ENCODE measurements at places on chromosomes 3 and 15.

- no peak for DNase-seq
Observed at GRCh38 chr3:147419781-147420224, 10.6 kb downstream of the ZIC1 start.

DNA sequence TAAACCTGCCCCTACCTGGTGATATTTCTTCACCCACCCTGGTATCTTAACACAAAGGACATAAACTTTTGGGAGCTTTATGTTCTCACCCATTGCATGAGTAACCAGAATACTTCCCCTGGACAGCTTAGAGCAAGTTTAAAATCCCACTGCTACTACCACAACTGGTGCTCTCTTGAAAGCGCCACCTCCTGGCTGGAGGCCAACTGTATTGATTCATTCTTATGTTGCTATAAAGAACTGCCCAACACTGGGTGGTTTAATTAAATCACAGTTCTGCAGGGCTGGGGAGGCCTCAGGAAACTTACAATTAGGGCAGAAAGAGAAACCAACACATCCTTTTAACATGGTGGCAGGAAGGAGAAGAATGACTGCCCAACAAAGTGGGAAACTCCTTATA, 592.4 kb downstream of the EPHA3 start:
- DNase-seq = no peak

DNA sequence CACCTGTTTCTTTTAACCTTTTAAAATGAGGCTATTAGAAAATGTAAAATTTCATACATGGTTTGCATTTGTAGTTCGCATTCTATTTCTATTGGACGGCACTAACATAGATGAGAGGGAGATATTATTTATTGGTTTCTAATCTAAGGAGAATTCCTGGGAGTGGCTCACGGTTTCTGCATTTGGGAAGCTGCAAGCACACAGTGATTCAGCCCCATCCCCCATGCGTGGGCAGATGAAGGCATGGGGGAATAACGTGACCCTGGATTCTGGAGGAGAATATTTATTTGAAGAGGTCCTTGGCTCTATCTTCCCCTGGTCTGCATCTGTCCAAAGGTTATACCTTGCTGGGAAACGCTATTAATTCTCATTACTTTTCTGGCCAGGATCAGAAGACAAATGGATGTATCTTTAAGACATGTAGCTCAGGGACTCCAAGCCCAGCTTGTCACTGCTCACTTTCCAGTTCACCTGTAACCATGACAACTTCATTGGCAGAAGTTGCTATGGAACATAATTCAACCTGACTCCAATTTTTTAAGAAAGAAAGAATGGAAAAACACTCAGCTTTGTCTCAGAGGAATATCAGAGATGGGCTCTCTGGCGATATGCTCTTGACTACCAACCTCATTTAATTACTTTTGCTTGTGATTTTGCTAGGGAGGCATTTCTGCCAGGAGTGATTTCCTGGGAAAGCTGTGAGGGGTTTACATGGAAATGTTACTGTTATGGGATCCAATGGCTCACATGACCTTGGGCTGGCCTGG, 27.2 kb upstream of the POMGNT2 start:
- no peak for DNase-seq

DNA sequence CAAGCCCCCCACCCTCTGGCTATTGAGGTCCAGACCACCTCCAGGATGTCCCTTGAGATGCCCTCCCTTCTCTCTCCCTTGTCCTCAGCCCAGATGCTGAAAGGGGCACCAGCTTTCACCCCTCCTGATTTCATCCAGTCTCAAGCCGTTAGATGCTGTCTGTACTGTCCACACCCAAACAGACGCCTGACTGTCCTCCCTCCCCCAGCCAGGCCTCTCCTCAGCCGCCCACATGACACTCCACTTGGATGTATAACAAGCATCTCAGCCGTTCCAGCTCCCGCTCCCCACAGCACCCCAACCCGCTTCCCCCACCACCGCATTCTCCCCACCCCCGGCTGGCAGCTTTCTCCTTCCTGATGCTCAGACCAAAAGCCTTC, 25.0 kb upstream of the CYP11A1 start:
- no peak for DNase-seq

DNA sequence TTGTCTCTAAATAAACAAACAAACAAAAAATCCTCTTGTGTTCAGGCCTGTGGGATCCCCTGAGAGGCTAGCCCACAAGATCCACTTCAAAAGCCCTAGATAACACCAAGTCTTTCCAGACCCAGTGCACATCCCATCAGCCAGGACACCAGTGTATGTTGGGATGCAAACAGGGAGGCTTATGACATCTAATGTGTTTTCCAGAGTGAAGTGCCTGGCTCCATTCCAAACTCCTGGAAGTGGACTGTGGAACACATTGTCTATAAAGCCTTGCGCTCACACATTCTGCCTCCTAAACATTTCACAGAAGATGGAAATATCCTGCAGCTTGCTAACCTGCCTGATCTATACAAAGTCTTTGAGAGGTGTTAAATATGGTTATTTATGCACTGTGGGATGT, 57.0 kb downstream of the MLH1 start:
- no peak for DNase-seq

GRCh38 chr3:152172460-152172859, 96.3 kb upstream of the MBNL1 start:
- no peak for DNase-seq

GRCh38 chr15:40325700-40326099, 2.2 kb downstream of the INAFM2 start:
- DNase-seq = no peak

GRCh38 chr3:170414202-170414663, 4.4 kb upstream of the CLDN11 start:
- DNase-seq = no peak

DNA sequence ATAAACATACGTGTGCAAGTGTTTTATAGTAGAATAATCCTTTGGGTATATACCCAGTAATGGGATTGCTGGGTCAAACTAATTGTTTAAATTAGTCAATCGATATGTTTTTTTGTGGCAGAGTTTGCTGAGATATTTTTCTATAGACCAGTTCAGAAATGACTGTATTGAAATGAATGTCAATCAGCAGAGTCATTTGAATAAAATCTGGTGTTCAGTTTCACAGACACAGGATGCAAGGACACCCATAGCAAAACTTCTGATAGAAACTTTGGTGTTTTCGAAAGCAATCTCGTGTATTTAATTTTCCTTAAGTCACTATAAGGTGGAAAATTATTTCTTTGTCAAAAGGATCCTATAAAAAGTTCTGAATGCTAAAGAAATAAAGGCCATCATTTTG, 434.4 kb downstream of the RAP2B start:
- DNase-seq = no peak

DNA sequence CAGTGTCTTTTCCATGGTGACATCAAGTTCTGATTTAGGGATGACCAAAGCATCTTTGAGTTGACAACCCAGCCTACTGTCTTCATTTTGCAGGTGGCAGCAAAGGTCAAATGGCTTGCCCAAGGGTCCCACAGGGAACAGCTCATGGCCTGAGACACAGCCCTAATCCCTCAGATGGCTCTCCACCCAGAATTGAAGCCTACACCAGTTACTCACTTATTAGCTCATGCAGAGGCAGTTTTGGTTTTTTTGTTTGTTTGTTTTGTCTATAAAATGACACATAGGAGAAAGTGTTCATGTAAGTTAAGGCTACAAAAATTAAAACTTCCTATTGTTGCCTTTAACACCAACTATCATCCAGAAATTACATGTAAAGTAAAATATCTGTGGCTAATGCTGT, 167.9 kb downstream of the OSBPL10 start:
- no peak for DNase-seq

DNA sequence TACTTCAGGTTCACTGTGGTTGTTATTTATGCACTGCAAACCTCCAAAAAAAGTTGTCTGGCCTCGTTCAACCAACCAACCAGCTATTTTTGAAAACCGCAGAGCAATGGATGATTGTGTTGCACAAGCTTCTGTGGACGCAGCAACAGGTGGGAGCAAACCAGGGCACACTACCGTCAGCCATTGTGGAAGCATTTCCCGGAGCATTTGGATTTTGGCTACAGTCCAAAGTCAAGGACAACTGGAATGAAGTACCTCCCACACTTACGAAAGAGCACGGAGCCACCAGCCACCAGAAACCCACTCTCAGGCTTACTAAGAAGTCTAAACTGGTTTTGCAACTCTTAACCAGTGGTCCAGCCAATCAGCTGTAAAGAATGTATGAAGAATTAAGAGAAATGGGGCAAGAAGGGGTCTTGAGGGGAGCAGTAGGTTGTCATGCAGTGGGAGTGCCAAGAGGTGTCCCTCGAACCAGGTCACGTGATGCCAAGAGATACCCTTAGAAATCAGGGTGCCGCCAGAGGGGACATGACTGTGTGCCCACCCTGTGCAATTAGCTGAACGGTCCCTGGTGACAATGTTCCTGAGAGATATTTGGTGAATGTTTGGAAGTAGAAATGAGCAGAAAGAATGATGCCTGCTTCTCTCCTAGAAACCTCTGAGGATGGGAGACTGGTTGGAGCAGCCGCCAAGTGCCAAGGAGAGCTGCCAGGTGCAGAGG, 68.9 kb upstream of the PCSK6 start:
- DNase-seq = no peak

GRCh38 chr15:77738441-77739302, 106.0 kb upstream of the LINGO1 start:
- DNase-seq = no peak

GRCh38 chr3:111362381-111363009, 179.5 kb upstream of the CD96 start:
- no peak for DNase-seq

- no peak for DNase-seq
Observed at GRCh38 chr3:154176036-154176435, 54.8 kb downstream of the ARHGEF26 start.

DNA sequence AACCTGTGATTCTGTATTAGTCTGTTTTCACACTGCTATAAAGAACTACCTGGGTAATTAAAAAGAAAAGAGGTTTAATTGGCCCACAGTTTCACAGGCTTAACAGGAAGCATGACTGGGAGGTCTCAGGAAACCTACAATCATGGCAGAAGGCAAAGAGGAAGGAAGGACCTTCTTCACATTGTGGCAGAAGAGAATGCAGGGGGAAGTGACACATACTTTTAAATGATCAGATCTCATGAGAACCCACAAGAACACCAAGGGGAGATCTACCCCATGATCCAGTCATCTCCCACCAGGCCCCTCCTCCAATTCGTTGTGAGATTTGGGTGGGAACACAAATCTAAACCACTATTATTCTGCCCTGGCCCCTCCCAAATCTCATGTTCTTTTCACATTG, 6.1 kb downstream of the ZKSCAN7 start:
- DNase-seq = no peak

DNA sequence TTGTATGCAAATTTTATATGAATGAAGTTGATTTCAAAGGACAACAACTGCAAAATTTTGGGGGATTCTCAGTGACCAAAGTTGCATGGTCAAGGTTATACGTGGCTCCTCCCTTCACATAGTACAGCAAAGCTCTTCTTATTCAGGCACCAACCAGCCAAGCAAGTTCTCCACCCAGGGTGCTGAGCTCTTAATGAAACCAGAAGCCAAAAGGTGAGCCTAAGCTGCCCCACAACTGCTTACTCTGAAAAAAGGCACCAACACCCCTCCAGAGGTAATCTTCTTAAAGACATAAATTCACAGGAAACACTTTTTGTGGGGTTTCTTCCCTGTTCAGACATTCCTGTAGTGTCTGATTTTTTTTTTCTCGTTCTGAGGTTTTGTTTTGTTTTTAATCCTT, 106.1 kb upstream of the GMNC start:
- no peak for DNase-seq

- no peak for DNase-seq
Observed at GRCh38 chr3:41683666-41684350, 278.1 kb downstream of the ULK4 start.

DNA sequence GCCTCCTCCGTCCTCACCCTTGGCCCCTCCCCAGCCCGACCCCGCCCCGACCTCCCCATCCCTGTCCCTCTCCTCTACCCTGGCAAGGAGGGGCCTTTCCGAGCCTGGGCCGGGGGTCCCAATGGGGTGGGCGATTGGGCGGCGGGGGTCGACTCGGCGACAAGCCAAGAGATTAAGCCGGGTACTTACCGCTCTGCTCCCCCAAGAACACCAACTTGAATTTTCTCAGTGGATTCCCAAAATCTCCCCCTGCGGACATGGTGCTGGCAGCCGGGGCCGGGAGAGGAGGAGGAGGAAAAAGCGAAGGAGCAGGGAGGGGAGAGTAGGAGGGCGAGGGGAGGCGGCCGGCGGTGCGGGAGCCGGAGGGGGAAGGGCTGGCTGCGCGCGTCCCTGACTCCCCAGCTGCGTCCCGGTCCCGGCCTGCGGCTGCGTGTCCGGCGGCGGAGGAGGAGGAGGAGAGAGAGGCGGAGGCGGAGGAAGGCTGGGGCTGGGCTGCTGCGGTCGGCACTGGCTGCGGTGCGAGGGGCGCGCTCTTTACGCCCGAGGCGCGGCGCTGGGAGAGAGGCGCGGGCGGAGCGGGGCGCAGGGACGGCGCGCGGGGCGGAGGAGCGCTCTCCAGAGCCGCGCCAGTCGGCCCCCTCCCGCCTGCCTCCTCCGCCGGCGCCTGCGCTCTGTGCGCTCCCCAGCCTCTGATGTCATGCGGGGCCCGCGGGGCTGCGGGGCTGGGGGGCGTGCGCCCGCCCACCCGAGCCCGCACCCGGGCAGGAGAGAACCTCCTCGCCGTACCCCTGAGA, at the start of gene RAB6B:
RAB6B (minus strand) TSS at position 675 of the 794 bp plus-strand sequence; CDS start at position 259, 416 bp downstream.
- DNase-seq = no peak

DNA sequence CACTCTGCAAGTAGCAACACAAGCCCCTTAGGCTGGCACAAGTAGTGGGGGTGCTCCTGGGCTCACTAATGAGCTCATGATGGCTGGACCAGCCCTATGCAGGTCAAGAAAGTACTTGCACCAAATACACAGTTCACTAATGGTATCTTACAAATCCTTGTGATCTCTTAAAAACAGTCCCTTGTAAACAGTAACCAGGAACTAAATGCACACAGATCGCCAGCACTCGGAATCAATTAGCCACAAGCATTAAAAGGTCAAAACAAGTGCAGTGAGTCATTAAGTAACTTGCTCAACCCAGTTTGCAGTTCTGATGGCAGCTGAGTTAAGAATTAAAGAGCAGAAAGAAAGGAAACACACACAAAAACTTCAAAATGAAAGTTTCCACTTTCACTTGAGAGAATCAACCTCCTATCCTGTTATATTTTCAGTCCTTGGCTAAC, 43.2 kb downstream of the ARHGEF3 start:
- DNase-seq = no peak

DNA sequence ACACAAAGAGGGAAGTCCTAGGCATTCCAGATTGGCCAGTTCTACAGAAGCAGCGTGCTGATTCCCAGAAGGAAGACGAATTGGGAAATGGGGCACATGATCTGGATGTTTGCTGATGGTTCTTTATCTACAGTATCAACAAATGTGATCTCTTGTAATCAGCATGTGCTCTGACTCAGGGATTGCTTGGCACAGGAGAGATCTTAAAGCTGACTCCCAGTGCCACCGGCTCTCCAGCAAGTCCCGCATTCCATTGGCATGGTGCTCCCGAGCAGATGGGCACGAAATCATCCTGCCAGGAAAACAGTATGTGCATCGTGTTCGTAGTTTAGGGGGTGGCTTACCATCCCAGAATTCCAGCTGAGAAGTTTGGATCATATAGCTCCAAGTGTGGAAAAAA, 259.9 kb upstream of the NR2F2 start:
- DNase-seq = no peak

DNA sequence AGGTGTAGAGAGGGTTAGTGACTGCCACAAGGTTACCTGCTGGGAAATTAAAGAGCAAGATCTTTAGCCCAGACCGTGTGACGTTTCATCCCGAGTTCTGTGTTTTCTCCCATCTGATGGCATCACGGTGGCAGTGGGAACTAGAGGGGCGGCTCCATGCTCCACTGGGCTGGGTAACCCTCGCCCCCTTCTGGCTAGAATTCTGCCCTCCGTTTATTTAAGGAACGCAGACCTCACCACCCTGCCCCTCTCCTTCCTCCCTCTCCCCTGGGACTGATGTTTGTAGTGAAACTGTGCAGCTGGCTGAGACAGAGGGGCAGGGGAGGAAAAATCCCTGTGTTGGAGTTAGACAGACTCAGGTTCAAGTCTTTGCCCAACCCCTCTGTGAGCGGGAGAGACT, 65.6 kb downstream of the ITGA11 start:
- DNase-seq = no peak

Measured in T follicular helper cell (primary cell).